Stimulated activated CD8-positive, alpha-beta memory T cell treated with anti-CD3 and anti-CD28 coated beads, Interleukin-2, amount 100 ng/mL, for 48 hours (primary cell): ENCODE measurements at places on chromosomes 1 and 21.

GRCh38 chr1:59413327-59413720 is 116.4 kb downstream of the FGGY start:
- no peak for DNase-seq

DNA sequence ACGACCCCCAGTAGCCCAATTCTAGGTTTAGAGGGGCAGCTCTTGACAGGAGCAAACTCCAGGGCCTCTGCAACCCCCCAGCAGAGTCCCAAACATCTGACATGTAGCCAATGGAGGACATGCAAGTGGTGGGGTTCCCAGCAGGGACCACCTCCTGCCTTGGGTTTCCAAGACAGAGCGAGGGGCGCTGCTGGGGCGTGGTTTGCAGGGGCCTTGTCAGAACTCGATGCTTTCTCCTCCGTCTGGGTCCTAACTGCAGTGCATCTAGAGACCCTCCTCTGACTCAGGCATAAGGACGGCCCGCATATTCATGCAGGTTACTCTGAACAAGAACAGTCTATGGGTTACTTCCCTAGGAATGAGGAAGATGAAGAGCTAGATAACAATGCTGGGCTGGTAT is 17.2 kb downstream of the EPHX1 start:
- DNase-seq: no peak

GRCh38 chr1:222897527-222898190 is 82.8 kb downstream of the DISP1 start:
- DNase-seq: no peak

- no peak for DNase-seq
These were observed 173.7 kb downstream of the SLC35F3 start for GRCh38 chr1:234078143-234078542.

GRCh38 chr1:20188455-20188817 is 2.1 kb upstream of the PLA2G2C start:
- DNase-seq: no peak

DNA sequence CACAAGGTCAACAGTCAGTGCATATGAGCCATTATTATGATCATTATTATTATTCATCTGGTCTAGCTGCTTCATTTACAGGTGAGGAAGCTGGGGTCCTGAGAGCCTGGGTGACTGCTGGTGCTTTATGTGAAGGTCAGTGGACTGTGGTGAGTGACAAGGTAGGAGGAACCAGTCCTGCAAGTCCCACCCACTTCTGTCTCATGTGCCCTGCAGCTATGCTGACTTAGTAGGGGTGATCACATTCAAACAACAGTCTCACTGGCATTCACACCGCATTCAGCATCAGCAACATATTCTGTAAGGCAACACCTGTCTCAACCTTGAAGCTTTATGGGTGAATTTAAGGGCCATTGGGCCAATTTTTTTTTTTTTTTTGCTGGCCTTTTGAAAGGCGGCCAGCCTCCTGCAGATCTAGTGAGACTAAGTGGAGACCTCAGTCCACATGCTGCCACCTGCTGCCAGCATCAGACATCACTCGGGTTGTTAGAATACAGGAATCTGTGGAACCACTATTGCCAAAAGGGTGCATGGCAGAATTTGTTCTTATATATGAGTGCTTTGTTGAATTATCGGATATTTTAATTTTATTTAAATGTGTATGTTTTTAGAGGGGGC is 59.9 kb upstream of the CACNA1E start:
- no peak for DNase-seq

DNA sequence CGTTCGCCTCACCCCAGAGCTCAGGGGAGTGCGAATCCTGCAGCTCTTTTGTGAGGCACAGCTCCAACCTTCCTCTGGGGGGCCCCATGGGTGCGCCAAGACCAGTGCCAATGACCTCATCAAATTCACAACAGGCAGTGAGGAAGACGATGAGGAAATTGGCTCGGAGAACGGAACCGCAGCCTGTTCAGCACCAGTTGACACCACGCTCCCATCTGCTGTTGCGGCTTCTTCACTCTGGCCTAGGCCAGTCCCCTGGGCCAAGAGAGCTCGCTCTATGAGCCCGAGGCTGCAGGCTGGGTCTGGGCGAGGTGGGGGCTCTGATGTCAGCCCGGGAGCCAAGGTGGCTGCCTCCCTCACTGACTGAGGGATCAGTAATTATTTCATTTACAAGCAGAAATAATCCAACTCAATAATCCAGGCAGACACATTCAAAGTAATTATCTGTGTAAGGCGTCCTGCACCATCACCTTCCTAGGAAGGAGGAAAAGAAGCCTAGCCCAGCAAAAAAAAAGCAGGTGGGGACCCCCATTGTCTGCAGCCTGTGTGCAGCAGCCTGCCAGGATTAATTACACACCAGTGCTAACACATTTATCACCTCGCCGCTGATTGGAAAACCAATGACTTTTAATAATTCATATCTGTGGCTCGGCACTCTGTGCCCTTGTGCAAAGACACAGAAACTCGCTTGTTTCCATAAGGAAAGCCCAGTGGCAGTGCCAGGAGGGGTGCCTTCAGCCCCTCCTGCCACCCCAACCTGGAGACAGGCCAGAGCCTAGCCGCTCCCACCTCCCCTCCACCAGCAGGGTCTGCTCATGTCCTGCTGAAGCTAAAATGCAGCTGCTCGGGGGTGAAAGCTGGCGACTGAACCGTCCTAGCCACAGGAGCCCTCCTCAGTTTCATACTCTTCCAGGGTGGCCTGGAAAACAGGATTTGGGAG is 1.9 kb downstream of the PLEKHA6 start:
- DNase-seq: no peak

GRCh38 chr1:221045151-221045550 is 165.9 kb downstream of the HLX start:
- DNase-seq: no peak

- DNase-seq: no peak
These were observed 131.4 kb downstream of the ST6GALNAC5 start for GRCh38 chr1:76998582-76999223.

- no peak for DNase-seq
These were observed 19.5 kb downstream of the KCNJ6 start for GRCh38 chr21:37896788-37897187.

GRCh38 chr1:174894117-174894762 is 105.5 kb upstream of the CACYBP start:
- DNase-seq: no peak

- DNase-seq: no peak
These were observed 28.6 kb upstream of the FNBP1L start for GRCh38 chr1:93419344-93419743.

DNA sequence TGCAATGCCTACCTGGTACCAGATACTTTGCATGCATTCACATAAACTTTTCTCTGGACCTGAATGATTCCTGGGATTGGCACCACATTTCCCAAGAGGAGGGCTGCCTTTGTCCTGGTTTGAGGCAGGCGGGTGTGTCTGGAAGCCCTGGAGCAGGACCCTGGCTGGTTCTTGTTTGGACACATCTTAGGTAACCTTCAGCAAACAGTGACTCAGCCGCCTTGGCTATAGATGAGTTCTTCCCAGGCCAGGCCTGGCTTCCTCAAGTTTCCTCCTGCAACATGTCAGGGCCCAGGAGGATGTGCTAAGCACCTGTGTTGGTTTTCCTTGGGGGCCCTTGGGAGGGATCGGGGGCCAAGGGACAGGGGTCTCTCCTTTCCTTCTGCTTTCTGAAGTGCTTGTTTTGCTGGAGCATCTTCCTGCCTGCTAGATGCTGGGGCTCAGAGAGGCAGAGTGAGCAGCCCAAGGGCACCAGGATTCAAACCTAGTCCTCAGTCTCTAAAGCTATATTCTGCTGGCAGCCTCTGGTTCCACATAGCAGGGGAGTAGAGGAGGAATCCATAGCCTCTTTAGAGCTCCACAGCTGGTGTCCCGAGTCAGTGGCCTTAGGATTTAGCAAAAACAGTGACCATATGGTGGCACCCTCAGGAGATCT is 38.2 kb downstream of the PAX7 start:
- DNase-seq: no peak

DNA sequence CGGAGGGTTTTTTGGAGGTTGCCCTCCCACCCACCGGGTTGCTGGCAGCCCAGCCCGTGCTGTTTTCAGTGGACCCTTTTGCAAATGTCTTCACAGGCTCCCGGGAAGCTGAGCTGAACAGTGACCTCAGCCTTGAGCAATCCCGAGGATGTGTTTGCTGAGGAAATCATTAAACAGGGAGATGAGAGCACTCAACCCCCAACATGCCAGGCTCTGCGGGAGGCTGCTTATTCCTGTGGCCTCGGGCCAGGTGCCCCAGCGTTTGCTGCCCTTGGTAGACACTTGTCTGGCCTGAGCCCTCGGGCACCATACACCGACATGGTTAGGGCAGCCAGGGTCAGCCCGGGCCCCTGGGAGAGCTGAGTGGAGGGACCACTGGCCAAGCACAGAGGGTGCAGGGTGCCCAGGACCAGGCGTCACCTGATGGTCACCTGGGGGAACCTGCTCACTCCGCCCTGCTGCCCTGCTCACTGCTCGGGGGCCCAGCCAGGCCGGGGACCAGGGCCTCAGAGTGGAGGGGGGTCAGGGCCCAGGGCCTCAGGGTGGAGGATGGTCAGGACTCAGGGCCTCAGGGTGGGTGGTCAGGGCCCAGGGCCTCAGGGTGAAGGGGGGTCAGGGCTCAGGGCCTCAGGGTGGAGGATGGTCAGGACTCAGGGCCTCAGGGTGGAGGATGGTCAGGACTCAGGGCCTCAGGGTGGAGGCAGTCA is 42.5 kb upstream of the POFUT2 start:
- no peak for DNase-seq

- DNase-seq: no peak
These were observed 116.3 kb upstream of the C1orf21 start for GRCh38 chr1:184270556-184270955.
